ENCODE measurements at places on chromosomes 3 and 15.

- no peak for DNase-seq
Observed at GRCh38 chr3:172111163-172111562, 71.8 kb downstream of the FNDC3B start.

DNA sequence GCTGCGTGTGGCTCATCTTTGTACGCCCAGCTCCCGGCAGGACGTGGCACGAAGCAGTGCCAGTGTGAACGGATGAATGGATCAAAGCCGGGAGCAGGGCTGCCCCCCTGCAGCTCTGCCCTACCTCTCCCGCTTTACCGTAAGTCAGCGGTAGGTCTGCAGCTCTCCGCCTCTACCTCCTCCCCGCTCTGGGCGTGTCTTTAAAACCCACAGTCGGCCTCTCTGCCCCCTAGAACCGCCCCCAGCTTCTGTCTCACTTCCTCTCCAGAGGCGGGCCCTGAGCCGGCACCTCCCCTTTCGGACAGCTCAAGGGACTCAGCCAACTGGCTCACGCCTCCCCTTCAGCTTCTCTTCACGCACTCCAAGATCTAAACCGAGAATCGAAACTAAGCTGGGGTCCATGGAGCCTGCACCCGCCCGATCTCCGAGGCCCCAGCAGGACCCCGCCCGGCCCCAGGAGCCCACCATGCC lies at the start of gene PML:
PML (plus strand) TSS at position 304 of the 471 bp plus-strand sequence; CDS start at position 401, 97 bp downstream.
- peak; percentile 98 for DNase-seq

DNA sequence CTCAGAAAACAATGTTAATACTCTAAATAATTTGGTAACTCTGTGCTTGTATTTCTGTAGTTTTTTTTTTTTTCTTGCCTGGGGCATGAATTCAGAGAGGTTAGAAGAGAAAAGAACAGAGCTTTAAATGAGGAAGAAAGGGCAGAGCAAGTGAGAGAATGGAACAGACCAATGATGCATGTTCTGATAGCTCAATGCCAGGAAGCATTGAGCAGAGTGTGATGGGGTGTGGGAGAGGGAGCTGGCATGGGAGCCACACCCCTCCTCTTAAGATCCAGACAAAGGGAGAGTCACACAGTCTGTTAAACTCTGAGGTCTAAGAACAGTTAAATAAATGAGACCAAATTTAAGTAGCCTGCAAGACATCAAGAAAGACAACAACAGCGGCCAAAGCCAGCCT lies 538.6 kb downstream of the TUSC7 start:
- DNase-seq: no peak

DNA sequence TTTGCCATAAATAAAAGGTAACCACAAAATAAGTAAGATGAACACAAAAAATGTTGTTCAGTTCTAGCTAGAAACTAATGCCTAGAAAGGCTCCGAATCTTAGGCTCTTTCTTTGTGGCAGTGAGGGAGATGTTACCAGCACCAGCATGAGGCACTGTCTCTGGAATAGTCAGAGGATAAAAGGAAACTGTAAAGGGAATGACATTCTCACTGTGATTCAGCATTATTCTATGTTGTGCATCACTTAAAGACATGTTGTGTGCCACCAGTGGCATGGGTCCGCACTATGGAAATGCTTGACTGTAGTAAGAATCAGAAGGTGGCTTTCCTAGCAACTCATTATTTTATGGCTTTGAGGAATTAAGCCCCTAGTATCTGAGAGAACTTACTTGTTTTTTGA lies 70.8 kb downstream of the SEC22A start:
- peak; percentile 40 for DNase-seq

DNA sequence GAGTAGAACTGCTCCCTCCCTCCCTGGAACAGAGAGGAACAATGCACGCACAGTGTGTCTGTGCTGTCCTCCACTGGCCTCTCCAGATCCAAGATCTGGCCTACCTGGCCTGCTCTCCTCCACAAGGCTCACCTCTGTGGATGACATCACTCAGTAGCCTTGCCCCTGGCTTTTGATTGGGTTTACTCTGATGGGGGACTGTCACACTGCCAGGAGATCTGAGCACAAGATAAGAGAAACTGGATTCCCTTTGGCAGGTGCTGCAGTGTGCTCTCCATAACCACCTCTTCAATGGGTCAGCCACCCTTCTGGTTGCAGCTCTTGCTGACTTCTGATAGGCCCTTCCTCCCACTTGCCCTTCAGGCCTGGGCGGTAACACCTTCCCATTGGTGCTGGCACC lies 22.6 kb upstream of the ANO10 start:
- DNase-seq: no peak

DNA sequence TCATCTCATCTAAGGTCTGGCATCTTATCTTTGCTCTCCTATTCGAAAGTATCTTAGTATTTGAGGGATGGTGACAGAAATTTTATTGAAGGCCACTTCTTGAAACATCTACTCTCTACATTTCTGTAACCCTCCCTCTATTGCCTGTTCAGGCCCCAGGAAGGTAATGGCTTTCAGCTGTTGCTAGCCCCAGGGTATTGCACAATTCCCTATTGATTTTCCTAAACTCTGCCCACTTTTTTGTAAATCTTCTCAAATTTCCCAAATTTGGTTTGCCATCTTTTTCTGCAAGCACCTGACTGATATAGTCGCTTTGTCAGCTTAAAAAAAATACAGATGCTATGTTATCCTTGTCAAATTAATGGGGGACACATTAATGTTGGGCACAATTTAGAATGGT lies 242.1 kb downstream of the RAP2B start:
- DNase-seq: no peak

DNA sequence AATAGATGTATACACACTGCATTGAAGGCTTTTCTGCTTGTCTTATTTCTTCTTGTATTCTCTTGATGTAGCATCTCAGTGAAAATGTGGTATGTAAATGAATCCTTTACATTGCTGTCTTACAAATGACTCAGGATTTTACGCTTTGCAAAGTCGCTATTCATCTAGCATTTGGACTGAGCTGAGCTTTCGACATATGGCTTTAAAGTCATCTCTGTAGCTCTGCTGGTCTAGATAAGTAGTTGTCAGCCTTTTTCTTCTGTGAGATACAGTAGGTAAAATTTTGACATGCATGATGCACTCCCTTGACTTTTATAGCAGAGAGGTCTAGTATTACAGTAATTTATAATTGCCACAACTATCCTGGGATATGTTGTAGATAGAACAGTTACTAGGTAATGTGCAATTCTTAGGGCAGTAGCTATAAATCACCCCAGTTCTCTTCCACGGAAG lies 16.8 kb downstream of the MEF2A start:
- DNase-seq: no peak

DNA sequence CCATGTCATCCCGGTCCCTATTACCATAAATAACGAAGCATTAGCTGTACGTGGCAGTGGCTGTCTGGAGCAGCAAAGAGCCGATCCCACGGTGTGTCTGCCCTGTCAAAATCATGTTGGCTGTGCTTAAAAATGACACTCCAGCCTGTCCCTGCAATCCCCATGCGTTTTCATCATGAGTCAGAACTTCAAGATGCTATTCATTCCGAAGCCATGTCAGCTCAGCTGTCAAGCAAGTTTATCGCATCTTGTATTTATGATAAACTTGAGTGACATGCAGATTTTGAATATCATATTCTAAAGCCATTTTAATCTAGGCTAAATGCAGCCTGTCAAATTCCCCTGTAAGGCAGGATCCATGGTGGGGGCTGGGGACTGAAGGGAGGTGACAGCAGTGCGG lies 152.4 kb downstream of the TJP1 start:
- no peak for DNase-seq

DNA sequence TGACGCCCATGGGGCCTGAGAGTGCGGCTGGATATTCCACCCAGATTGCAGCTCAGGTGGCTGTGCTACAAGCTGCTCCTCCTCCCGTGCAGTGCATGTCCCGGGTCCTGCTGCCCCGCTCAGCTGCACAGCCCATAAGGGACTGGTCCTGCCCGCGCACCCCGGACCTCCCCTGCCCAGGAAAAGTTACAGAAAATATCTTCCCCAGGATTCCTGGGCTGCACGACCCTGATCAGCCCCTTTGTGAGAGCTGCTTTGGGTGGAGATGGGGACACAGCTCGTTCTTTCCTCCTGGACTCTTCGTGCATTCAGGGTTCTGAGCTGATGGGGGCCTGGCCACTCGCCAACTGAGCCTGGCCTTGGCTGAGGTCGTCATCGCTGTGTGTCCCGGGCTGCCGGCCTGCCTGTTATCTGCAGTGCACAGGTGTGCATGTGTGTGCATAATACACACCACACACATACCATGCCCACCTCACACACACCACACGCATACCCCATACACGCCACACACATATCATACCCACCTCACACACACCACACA lies 28.8 kb downstream of the APBA2 start:
- peak; percentile 40 for DNase-seq

- DNase-seq: no peak
Observed at GRCh38 chr3:42139621-42140453, 48.7 kb downstream of the TRAK1 start.

GRCh38 chr3:44098656-44099415 lies 142.8 kb upstream of the TOPAZ1 start:
- no peak for DNase-seq

DNA sequence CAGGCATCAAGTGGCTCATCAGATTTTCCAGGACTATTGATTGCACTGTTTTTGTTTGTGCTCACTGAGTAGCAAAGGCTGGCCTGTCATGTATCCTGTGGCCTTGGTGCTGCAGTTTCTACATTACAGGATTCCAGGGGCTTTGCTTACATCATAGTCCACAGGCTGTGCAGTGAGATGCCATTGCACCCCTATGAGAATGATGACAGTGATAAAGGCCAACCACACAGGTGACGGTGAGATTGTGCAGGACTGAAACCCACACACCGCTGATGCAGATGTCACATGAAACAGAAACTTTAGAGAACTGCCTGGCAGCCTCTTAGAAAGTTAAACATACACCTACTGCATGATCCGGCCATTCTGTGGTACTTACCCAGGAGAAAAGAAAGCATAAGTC lies 195.0 kb upstream of the UBE3A start:
- DNase-seq: no peak

DNA sequence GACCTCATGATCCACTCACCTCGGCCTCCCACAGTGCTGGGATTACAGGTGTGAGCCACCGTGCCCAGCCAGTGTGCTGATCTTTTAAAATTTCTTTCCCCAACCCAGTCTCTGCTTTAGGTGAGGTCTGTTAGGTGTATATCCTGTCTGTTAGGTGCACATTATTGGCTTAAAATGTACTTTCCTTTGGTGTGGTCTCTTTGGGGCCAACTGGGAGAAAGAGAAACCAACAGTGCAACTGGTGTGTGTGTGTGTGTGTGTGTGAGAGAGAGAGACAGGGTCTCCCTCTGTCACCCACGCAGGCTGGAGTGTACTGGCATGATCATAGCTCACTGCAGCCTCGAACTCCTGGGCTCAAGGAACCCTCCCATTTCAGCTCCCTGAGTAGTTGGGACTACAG lies 50.3 kb upstream of the GNB5 start:
- DNase-seq: no peak

DNA sequence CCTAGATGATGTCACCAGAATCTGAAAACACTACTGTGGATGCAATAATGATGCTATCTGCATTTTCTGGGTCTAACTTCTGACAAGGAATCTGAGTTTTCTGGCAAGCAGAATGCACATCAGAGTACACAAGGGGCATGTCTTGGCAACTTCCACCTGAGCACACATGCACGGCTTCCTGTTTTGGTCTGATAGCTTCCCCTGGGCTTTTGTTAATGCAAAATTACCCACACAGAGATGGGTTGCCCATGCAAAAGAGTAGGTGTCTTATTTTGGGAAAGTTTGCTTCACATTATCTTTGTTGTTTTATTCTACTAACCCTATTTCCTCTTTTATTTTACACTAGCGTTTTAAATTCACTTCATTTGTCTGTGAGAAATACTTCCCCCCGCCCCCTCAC lies 74.2 kb upstream of the SATB1 start:
- DNase-seq: no peak

GRCh38 chr15:68298336-68298735 lies 20.8 kb downstream of the FEM1B start:
- DNase-seq: no peak

DNA sequence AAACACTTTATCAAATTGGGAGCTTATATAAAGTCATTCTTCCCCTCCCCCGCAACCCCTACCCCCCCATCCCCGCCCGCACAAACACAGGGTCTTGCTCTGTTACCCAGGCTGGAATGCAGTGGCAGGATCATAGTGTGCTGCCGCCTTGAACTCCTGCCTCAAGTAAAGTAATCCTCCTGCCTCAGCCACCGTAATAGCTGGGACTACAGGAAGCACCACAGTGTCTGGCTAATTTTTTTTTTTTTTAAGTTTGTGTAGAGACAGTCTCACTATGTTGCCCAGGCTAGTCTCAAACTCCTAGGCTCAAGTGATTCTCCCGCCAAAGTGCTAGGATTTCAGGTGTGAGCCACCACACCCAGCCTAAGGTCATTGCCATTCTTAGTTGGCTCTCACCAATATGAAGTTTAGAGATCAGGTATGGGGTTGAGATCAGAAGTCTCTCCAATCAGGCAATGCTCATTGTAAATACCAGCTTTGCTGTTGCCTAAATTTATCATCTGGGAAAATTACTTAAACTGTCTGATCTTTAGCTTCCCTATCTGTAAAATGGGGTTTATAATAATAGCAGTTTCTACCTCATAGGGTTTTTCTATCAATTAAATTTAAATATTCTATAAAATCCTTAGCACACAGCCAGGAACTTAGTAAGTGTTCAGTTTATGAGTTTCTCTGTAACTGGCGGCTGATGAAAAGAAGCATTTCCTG lies 60.3 kb downstream of the TGFBR2 start:
- no peak for DNase-seq

DNA sequence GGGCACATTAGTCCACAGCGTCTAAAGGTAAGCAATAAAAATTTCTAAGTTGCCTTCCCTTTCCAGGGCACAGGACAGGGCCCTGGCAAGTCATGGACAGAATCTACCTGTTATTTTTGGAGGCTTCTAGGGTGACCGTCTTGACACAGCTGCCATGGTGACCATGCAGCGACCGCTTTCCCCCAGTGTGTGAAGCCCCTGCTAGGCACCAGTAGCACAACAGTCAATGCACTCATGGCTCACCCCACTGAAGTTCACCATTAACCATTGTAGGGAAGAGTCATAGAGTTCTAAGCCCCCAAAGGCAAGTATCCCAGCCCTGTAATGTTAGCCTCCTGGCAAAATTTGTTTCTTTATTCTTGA lies 43.8 kb upstream of the SLCO2A1 start:
- DNase-seq: peak; percentile 11

DNA sequence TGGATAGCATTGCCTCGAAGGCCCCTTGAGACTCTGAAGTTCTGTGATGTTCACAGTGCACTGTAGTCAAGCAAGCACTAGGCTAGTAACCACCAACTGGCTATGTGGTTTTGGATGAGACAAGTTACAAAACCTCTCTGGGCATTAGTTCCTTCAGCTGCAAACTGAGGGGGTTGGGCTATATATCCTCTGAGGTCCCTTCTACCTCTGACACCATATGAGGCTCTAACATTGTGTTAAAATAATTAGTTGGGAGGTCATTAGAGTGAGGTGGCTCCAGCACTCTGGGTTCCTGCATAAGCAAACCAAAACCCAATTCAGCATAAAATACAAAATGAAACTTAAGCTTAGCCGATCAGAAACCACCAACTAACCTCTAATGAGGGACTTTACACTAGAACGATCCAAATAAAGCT lies 209.5 kb upstream of the LRRN1 start:
- DNase-seq: no peak

- no peak for DNase-seq
Observed at GRCh38 chr3:139127101-139127500, 82.4 kb upstream of the PRR23C start.

- peak; percentile 70 for DNase-seq
Observed at GRCh38 chr15:73225358-73226015, 143.3 kb downstream of the HCN4 start.

- DNase-seq: no peak
Observed at GRCh38 chr3:96755519-96755918, 58.9 kb upstream of the EPHA6 start.

- DNase-seq: no peak
Observed at GRCh38 chr3:52270252-52270754, 8.1 kb downstream of the WDR82 start.

Data from endodermal cell (in vitro differentiated cells).